NCI-H2081 (cell line): ENCODE measurements at places on chromosomes 11 and 22.
A peak's percentile ranks its signal among the peaks of the same experiment; 100 is the strongest.

DNA sequence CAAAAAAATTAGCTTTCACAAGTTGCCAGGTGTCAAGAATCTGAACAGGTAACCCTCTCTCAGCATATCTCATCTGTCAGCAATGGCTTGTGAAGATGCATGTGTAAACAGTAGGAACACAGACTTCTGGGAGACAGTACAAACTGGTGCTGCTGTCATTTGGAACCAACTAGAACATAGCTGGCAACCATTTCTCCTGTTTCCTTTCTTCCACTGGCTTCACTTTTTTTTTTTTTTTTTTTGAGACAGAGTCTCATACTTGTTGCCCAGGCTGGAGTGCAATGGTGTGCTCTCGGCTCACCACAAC is 2.1 kb upstream of the PIK3C2A start:
- DNase-seq, result no peak

GRCh38 chr22:26360169-26360885 is 68.7 kb upstream of the ASPHD2 start:
- DNase-seq, result peak; percentile 79

DNA sequence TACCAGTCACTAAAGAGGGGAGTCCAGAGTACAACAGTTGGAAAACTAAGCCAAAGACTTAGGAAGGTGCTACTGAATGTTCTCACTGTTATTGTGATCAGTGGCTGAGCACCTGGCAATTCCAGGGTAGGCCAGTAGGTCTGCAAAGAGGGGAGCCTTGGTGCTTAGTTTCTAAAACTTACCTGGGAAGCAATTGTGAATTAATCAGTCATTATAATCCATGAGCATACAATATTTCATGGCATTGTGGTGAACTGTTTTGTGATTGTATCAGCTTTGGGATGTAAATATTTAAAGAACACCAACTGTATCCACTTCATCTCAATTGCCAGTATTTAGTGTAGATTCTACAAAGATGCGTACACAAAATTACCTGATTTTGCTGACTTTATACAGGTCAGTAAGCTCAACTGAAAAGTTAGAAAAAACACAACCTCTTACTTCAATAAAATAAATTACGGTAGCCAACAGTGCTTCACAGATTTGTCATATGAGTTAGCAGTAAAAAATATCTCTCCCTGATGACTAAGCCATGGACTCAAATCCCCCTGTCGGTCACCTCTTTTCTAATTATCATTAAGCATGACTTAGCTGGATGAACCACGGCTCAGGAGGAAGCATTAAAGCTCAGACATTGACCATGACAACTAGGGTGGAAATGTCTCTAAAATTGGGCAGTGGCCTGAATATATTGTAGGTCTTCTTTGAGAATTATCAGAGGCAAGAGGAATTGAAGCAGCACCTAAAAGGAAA is 30.8 kb upstream of the SORL1 start:
- no peak for DNase-seq

GRCh38 chr22:38653741-38654140 is 2.5 kb downstream of the FAM227A start:
- no peak for DNase-seq

GRCh38 chr11:116610190-116610589 is 162.6 kb downstream of the BUD13 start:
- DNase-seq, result peak; percentile 94

- no peak for DNase-seq
These were observed 10.0 kb downstream of the VSIG10L2 start for GRCh38 chr11:125955856-125956255.
